ENCODE measurements at places on chromosomes 2 and 18. TPM values are rescaled to one million over a fixed set of nuclear protein-coding genes. Genes with fewer than 3 reads are reported as not detected.

- no peak for DNase-seq
Observed at GRCh38 chr2:2719015-2719414, 387.9 kb upstream of the MYT1L start.

GRCh38 chr2:14125624-14126293, 506.8 kb upstream of the LRATD1 start:
- DNase-seq, result no peak

AQP12A gene
- total RNA-seq, result not detected

ABCG8 gene
- not detected for total RNA-seq

- DNase-seq, result no peak
Observed at GRCh38 chr2:217845301-217845700, 157.5 kb downstream of the TNS1 start.

GRCh38 chr2:177552422-177553175, 160.0 kb downstream of the AGPS start:
- peak; percentile 92 for DNase-seq

DNA sequence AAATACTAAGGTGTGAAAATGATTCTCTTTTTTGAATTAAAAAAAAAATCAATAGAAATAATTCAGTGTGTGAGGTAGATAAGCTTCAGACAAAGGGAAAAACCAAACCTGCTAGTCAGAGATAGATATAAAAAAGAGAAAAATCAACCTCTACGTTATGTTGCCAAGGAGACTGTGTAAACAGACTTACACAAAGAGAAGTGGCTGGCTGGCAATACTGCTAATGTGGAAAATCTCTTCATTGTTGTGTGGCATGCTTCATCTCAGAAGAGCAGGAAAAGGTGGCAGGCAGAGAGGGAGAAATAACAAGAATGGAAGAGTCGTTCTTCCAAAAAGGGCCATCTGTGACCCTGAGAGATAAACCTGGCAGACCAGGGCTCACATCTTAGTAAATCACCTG, 200.8 kb downstream of the SLC8A1 start:
- DNase-seq, result no peak

COL4A4 gene
- total RNA-seq, result 0.28 TPM

ABCA12 gene
- not detected for total RNA-seq

DNA sequence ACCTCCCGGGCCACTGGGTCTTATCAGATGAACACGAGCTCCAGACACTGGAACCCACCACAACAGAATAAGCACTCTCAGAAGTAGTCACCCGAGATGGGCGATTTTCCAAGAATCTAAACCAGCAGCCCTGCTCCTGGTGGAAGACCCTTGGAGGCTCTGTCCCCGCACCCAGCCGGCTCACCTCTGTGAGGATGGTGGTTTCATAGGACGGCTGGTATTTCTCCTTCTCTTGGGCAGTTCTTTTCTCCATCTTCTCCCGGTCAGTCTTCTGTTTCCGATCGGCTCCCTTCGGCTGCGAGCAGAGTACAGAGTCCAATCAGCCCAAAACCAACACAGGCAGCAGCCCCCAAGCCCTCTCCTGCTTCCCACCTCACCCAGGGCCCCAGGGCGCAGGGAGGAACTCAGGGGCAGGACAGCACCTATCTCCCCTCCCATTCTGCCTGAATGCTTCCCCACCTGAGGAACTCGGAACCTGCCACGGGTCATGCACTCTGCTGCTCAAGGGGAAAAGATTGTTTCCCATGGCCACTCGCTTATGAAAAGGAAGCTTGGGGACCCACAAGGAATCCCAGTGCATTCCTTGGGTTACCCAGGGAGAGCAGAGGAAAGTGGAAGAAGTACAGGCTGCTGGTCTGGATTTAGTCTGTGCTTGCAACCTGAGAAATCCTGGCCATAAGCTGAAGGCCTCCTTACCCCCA, 42.7 kb downstream of the TFCP2L1 start:
- no peak for DNase-seq

ATP6V1C2 gene
- not detected for total RNA-seq

- no peak for DNase-seq
Observed at GRCh38 chr2:168596881-168597655, 141.0 kb downstream of the CERS6 start.

DNA sequence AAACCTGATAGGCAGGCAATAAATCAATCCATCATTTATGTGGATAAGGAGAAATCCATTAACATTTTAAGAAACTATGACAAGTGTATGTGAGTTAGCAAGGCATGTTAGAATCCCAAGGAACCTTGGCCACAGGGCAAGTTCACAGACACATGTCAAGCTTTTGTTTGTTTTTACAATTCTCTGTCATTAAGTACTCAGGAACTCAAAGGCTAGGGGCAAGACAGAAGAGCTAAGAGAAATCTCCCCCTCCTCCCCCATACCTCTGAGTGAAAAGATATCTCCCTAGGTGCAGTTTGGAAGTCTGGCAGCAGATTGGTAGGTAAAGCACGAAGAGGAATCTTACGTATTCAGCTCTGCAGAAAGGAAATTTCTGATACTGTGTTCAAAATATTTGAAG, 348.1 kb downstream of the IRS1 start:
- no peak for DNase-seq

DNA sequence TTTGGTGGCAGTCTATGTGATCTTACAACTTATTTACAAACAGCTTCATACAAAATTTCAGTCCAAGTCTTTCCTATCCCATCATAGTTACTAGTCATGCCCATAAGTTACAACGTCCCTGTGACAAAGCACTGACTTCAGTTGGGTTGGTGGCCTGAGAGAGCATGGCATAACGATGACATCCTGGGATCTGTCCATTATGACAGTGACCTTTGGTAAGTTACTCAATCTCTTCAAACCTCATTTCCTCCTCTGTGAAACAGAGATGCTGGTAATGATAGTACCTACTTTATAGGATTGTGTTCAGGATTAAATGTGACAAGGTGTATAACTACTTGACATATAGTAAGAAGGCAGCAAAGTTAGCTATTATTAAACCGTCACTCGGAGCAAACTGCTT, 55.4 kb upstream of the ATP5MC3 start:
- DNase-seq, result no peak

MREG gene
- 6.3 TPM for total RNA-seq

NT5C1B gene
- total RNA-seq, result not detected

DNA sequence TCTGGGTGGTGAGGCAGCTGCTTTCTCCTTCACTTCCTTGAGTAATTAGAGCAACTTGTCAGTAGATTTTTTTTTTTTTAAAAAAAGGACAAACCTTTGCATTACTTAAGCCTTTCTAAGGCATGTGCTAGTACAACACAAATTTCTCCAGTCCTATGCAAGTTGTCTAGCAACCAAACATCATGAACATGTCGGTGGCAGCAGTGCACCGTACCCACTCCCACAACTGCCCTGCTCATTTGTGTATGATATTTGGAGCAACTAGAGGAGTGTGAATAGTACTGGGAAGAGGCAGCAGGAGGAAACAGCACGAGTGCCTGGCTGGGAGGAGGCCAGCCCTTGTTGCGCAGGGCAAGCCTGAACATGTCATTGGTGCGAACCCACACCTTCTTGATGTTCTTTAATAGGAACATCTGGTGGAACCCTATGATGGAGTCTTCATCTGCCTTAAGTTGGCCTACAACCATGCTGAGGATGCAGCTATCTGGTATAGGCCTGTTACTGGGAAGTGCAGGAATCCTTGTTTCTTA, 238.3 kb downstream of the TDRD15 start:
- no peak for DNase-seq

GRCh38 chr2:216756435-216756834, 61.1 kb upstream of the IGFBP5 start:
- DNase-seq, result no peak

- no peak for DNase-seq
Observed at GRCh38 chr2:197674591-197674990, 796 bp downstream of the RFTN2 start.

GRCh38 chr18:32980896-32981295, 208.1 kb upstream of the KLHL14 start:
- no peak for DNase-seq

Data from T-cell (primary cell).